ENCODE measurements at places on chromosomes 12 and 14.

DNA sequence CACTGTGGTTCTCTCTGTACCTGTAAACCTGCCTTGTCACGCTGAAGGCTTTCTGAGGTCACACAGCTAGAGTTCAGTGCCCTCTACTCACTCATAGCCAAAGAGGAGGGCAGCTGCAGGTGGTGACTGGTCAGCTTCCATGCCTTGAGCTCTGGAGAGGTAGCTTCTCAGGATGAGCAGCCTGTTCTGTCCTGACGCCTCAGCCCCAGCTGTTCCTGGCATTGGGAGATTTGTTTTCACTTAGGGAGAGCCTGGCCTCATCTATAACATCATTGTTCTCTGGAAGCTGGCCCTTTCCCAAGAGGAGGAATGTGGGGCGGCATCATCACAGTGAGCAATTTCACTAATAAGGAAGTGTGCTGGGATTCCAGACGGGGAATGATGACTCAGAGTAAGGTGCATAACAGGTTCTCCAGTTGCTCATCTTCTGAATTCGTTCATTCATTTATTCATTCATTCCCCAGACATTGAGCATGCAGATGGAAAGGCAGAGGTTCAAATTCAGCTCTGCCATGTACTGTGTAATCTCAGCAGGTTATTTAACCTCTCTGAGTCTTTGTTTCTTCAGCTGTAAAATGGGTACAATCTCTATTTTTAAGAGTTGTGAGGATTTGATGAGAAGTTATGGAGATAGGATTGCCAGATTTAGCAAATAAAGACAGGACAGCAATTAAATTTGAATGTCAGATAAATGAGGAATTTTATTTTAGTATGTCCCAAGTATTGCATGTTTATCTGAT, 255.8 kb upstream of the CRY1 start:
- DNase-seq, result peak; percentile 15

DNA sequence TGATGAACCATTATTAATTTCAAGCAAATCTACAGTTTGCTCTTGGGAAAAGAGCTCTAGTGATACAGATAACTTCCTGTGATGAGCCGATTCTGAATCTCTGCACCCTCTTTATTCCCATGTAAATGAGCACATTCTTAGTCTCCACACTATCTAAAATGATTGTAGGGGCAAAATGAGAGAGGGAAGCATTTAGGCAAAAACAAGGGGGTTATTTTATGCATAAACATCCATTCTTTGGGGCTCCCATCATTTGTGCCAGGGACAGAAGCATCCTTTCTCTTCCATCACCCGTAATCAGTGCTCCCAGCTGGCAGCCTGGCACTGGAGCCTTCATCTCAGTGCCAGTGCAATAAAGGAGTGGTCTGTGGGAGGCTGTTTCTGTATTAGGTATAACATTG, 1.7 kb upstream of the GPD1 start:
- no peak for DNase-seq

GRCh38 chr14:20730891-20731290, 14.8 kb upstream of the EDDM3A start:
- DNase-seq, result no peak

DNA sequence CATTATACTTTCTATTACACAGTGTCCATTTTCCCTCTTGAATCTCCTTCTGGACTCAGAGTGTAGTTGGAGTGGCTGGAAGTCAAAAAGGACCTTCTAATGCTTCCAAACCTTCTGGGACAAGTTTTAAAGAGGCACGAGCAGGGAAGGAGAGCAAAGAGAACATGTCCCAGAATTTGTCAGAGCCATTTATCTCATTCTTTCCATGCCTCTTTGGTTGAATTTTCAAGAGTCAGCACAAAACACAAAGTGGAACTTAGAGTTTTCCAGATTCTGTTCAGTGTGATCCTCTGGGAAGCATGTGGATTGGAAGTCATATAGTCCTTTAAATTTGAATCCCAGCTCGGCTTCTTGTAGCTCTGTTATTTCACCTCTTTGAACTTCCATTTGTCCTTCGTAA, 138.2 kb upstream of the PWP1 start:
- DNase-seq, result no peak

DNA sequence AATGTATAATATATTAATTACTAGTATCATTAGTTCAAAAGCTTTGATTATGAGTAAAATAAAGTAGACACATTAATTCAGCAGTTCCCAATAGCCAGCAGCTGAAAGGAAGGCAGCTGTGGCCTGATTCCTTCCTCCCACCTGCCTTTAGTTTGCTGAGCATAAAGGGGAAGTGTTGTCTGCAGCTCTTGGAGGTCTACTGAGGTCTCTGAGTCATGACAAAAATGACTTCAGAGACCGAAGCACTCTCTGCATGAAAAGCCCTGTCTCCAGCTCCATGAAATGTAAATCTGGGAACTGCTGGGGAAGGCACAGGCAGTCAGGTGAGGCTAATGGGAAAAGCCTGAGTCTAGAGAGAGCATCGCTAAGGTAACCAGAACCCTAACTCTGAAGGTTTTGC, 165.4 kb downstream of the NRXN3 start:
- DNase-seq, result no peak

GRCh38 chr12:98401427-98401826, 114.0 kb upstream of the TMPO start:
- no peak for DNase-seq

DNA sequence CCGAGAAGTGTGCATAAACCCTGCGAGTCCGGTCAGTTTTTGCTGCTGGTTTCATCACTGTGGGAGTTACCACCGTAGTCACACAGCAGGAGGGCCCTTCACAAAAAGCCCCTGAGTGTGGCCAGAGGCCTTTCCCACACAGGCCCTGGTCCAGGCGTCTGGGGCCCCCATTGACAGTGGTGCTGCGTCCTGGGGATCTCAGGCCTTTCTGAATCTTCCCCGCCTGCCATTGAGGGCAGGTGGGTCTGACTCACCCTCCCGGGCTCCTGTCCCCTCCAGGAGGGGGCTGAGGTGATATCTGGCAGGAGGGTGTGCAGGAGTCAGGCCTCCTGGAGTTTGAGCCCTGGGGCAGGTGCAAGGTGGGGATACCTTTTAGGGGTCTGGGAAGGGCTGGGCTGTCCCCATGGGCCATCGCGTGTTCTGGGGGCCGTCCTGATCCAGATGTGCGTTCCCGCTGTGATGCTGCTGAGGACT, 358.5 kb downstream of the TMEM121 start:
- DNase-seq, result no peak

GRCh38 chr12:124666722-124667259, 99.4 kb upstream of the NCOR2 start:
- DNase-seq, result no peak

- no peak for DNase-seq
Measured at GRCh38 chr14:57875985-57876384, 10.1 kb upstream of the SLC35F4 start.

DNA sequence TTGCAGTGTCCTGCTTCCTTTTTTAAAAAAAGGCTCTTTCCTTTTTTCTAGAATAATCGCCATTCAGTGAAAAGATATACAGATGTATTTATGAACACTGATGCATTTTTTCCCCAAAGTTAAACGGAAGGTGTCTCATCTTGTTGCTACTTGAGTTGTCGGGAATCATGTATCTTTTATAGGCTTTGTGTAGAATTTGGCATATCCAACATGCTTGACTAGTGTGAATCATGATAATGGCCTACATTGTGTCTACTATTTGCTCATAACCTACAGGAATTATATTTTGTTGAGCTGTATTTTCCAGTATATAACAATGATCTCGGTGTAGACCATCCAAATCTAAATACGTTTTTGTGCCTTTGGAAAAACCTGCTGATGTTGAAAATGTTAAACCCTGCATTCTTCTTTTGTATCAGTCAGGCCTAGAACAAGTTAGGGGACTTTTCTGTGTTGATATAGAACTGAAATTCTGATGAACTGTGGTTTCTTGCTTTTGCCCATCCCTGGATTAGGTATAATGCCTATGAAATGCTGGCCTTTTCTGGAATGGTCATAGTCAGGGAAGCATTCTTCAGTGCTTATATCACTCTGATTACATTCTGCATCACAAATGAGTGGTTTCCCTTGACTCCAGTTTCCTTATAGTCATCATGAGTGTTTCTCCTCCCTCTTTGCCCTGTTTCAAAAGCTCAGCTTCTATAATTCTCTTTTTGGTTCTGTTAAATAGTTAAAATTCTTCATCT, 10.8 kb downstream of the BMAL2 start:
- no peak for DNase-seq

GRCh38 chr12:53824001-53824712, 72.4 kb upstream of the CISTR start:
- no peak for DNase-seq

GRCh38 chr12:30847259-30847658, 79.3 kb upstream of the TSPAN11 start:
- peak; percentile 85 for DNase-seq

DNA sequence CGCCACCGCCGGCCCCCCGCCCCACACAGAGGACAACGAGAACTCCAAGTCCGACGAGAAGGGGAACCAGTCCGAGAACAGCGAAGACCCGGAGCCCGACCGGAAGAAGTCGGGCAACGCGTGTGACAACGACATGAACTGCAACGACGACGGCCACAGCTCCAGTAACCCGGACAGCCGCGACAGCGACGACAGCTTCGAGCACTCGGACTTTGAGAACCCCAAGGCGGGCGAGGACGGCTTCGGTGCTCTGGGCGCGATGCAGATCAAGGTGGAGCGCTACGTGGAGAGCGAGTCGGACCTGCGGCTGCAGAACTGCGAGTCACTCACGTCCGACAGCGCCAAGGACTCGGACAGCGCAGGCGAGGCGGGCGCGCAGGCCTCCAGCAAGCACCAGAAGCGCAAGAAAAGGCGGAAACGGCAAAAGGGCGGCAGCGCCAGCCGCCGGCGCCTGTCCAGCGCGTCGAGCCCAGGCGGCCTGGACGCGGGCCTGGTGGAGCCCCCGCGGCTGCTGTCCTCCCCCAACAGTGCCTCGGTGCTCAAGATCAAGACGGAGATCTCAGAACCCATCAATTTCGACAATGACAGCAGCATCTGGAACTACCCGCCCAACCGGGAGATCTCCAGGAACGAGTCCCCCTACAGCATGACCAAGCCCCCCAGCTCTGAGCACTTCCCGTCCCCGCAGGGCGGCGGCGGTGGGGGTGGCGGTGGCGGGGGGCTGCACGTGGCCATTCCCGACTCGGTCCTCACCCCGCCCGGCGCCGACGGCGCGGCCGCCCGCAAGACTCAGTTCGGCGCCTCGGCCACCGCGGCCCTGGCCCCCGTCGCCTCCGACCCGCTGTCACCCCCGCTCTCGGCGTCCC, 150.9 kb downstream of the EGLN3 start:
- no peak for DNase-seq

GRCh38 chr12:116916714-116917114, 6.0 kb downstream of the FBXW8 start:
- DNase-seq, result no peak

DNA sequence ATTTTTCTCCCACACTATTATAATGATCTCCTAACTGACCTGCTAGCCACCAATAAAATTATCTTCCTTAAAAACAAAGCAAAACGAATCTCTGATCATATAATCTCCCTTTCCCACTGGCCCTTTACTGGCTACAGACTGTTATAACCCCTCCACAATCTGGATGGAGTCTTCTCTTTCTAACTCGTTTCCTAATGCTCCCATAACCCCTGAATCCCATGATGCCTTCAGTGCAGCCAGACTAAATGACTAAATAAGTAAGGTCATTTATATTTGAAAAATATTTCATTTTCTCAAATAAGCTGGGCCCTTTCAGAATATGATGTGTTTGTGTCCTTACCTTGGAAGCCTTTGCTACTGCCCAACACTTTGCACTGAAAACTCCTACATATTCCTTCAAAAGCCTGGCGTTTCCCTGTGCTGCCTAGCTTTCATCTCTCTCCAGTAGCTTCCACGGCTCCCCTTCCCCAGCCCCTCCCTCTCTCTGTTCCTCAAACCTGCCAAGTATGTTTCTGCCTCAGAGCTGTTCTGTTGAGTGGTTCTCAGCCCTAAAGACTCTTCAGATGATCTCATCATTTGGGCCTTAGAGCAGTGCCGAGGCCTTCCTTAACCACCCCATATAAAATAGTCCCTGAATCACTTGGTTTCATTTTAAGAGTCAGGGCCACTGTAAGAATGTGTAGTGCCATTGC, 91.7 kb downstream of the MYRFL start:
- DNase-seq, result no peak

GRCh38 chr12:79187032-79187431, 322.5 kb downstream of the SYT1 start:
- DNase-seq, result peak; percentile 8

DNA sequence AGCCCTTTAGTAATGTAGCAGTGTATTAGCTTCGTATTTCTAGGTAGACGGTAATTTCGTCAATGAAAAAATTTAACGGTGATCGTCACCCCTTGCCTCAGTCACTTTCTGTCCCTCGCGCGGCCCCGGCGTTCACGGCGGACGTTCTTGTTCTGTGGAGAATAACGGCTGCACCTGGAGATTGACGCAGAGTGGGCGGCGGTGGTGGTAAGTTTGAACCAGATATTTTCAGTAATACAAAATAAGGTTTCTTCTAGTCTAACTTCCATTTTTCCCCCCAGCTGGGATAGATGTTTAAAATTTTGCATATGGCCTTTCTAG, 341 bp downstream of the ZNF10 start:
- DNase-seq, result no peak

DNA sequence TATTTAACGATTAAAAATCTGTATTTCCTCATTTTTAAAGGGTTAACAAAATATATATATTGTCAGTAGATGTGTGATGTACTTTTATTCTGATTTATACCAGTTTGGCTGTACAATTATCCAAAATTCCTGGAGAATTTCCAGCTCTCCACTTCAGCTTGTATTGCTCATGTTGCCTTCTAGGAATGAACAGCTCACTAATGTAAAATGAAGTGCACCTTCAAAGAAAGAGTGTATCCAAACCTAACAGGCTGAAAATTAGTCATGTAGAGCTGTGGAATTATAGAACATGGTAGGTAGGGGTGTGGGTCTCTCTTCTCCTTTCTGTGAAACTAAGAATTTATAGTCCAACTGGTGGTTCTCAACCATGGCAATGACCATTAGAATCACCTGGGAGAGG, 362.0 kb downstream of the ETNK1 start:
- no peak for DNase-seq

DNA sequence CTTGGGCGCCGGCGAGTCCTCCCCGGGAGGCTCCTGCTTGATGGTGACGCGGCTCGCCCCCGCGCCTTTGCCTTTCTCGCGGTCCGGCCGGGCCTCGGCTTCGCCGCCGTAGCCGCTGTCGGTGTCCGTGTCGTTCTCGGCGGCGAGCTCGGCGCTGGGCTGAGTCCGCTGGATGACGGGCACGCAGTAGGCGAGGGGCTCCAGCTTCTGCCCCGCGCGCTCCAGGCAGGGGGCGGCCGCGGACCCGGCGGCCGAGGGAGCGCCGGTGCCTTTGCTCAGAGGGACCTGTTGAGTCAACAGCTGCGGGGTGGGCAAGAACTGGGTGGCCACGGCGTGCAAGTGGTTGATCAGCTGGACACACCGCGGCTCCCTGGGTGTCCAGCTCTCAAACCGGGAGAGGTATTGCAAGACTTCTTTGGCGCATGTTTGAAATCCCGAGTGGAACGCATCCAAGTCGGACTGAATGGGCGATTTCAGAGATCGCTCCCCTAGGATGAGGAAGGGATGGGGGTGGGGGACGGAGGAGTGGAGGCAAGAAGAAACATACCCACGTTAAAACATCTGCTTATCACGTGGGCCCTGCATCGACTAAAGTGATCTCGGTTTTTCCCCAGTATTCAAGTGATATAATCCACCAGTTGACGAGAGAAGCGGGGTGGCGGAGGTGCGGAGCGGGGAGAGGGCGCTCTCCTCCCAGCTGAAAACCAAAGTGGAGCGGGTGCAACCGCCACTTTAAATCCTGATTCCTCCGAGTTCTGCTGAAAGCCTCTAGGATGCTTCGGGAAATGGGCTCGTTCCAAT, 2.0 kb downstream of the BHLHE41 start:
- DNase-seq, result no peak

All from NCI-H1694 treated with DMSO at 0.1 percent for 48 hours (cell line).